ENCODE measurements at places on chromosomes 3 and 15. TPM values are rescaled to one million over a fixed set of nuclear protein-coding genes. Genes with fewer than 3 reads are reported as not detected.
A peak's percentile ranks its signal among the peaks of the same experiment; 100 is the strongest.

GRCh38 chr3:188431040-188431439 lies 277.1 kb downstream of the LPP start:
- H3K27me3 ChIP-seq, result no peaks in the 10 kb centered on the region
- DNase-seq, result no peak
- H3K4me1 ChIP-seq, result peaks cover 38% of the 10 kb centered on the region
- H3K36me3 ChIP-seq, result no peaks in the 10 kb centered on the region

GRCh38 chr3:66394019-66394752 lies 106.6 kb downstream of the LRIG1 start:
- H3K4me1 ChIP-seq, result peaks cover 55% of the 10 kb centered on the region
- peaks cover 74% of the 10 kb centered on the region for H3K36me3 ChIP-seq
- H3K27ac ChIP-seq, result peak overlapping the region; percentile 57
- H3K27me3 ChIP-seq, result no peaks in the 10 kb centered on the region
- H3K4me3 ChIP-seq, result no peak overlapping the region

DNA sequence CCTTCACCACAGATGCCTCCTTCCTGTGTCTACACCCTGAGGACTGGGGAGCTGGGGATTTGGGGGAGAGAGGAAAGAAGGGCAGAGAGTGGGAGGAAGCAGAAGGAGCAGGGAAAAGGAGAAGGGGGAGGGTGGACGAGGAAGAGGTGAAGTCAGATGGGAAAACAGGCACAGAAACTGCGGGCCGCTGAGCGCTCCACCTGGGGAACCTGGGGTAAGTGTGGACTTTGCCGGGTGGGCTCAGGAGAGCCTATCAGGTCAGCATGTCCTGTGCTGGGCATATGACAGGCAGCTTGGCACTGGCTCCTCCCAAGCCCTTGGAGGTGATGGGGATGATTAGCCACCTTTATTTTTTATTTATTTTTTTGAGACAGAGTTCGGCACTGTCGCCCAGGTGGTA lies 62.6 kb downstream of the CORO2B start:
- H3K36me3 ChIP-seq, result no peaks in the 10 kb centered on the region
- DNase-seq, result no peak
- H3K27me3 ChIP-seq, result no peaks in the 10 kb centered on the region
- peak overlapping the region; percentile 75 for H3K27ac ChIP-seq

- H3K4me1 ChIP-seq, result no peaks in the 10 kb centered on the region
- no peak for DNase-seq
- H3K27ac ChIP-seq, result no peak overlapping the region
Observed at GRCh38 chr15:79523266-79523665, 91.1 kb downstream of the MINAR1 start.

PLSCR4 gene
- 12.1 TPM for total RNA-seq

Measured in left ventricle myocardium inferior (tissue), 1 donor.